Lower leg skin (tissue), 4 donors: ENCODE measurements at places on chromosomes 4 and X. TPM values are rescaled to one million over a fixed set of nuclear protein-coding genes. Genes with fewer than 3 reads are reported as not detected.

GRCh38 chrX:10414862-10415261, 205.5 kb downstream of the MID1 start:
- DNase-seq: no peak

- no peak for DNase-seq
Observed at GRCh38 chr4:77872723-77873445, 10.3 kb downstream of the MRPL1 start.

GRCh38 chr4:138945401-138945800, 70.2 kb upstream of the NOCT start:
- no peak for DNase-seq

- no peak for DNase-seq
Observed at GRCh38 chrX:49072712-49073095, 1.1 kb downstream of the PRAF2 start.

GRCh38 chr4:103692615-103693014, 27.2 kb downstream of the TACR3 start:
- DNase-seq: no peak

- no peak for DNase-seq
Observed at GRCh38 chrX:41958861-41959260, 35.5 kb upstream of the CASK start.

GRCh38 chrX:28854637-28855036, 267.4 kb downstream of the IL1RAPL1 start:
- DNase-seq: no peak

DNA sequence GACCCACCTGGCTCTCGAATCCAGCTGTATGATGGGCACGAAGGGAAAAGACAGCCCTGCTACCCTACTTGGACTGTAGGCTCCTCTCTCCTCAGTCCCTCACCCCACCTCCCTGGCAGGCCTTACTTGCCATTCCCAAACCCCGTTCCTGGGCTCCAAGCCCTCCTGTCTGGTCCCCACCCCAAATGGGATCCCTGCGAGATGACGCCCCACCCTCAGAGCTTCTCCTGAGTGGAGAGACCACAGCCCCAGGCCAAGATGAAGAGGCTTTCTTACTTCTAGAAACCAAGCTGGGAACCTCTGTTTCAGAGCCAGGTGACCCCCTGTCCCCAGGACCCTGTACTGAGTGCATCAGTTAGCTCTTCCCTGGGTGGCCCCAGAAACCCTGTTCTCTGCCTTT, 4.5 kb downstream of the NALF2 start:
- no peak for DNase-seq

DNA sequence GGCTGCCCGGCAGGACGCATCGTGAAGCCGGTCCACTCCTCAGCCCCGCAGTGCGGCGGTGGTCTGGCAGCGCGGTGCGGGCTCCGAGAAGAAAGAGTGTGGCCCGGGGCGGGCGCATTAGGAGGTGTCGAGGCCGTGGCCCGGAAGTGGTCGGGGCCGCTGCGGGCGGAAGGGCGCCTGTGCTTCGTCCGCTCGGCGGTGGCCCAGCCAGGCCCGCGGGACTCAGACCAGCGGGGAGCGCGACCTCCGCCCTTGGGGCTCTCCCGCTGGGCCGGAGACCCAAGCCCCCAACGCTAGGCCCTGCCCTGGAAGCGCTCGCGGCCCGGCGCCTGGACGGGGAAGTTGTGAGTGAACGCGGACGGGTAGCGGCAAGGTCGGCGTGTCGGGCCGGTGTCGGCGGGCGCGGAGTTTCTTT, 60.0 kb downstream of the HS3ST1 start:
- no peak for DNase-seq

DNA sequence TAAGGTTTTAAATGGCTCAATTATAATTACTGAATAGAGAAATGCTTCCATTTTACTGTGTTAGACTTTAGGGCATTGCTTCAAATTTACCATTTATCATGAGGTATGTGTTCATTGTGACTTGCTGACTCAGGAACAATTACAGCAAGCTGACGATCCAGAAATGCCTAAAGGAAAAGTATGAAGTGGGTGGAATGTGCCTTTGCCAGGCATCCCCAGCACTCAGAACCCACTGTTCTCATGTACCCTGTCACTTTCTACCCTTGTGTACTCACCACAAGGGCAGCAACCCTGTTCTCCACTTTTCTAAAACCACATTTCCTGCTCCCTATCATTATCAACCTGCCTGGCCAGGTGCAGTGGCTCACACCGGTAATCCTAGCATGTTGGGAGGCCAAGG, 41.5 kb downstream of the QRFPR start:
- no peak for DNase-seq

DNA sequence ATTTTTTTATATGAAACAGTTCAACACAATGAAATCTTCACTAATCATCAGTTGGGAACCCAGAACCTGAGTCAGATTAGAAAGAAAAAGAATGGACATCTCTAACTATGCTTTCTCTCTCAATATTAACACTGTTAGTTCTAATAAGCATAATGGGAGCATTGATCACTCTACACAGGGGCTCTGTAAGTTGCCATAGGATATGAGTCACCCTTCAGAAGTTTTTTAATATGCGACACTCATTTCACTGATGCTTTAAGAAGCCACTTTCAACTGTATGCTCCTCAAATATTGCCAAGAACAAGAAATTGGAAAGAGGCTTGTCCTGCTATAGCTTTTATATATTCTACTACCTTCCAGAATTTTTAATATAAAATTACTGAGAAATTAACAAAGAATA, 187.0 kb downstream of the AASDH start:
- DNase-seq: no peak

- DNase-seq: no peak
Observed at GRCh38 chr4:7722766-7723387, 216.8 kb downstream of the AFAP1 start.

- DNase-seq: no peak
Observed at GRCh38 chrX:78307665-78308064, 19.7 kb downstream of the CYSLTR1 start.

- DNase-seq: no peak
Observed at GRCh38 chr4:76569706-76570105, 134.7 kb downstream of the SHROOM3 start.

- DNase-seq: no peak
Observed at GRCh38 chrX:101745046-101745445, 85.4 kb upstream of the ARMCX2 start.

DNA sequence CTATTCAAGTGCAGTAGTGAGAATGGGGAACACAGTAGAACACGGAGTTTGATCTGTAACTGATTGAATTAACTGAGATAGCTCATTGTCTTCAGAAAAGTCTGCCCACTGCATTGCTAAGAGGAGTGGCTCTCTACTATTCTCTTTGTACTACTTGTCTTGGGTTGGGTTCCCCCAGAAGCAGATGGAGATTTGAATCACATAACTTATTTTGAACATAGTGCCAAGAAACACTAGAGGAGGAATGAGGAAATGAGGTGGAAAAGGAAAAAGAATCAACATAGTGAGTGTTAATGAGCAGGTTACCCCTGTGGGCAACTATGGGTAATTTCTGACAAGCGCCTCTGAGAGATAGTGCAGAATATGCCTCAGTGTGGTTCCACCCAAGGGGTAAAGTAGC, 362.7 kb downstream of the STIM2 start:
- no peak for DNase-seq

GRCh38 chr4:5869966-5870619, 22.8 kb downstream of the CRMP1 start:
- DNase-seq: no peak

DNA sequence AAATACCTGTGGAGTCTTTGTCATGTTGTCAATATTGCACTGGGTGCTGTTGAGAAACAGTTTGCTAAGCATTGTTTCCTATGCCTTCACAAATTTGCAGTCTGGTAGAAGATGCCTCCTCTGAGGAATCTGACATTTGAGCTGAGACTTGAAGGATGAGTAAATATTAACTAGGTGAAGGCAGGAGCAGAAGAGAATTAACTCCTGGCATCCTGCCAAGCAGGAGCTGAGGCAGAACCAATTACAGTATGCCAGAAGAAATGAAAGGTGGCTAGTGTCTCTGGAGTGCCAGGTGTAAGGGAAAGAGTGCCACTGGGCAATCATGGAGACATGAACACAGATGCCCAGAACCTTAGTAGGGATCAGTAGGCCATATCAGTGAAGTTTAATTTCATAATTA, 1778.2 kb upstream of the PCDH10 start:
- DNase-seq: no peak

DNA sequence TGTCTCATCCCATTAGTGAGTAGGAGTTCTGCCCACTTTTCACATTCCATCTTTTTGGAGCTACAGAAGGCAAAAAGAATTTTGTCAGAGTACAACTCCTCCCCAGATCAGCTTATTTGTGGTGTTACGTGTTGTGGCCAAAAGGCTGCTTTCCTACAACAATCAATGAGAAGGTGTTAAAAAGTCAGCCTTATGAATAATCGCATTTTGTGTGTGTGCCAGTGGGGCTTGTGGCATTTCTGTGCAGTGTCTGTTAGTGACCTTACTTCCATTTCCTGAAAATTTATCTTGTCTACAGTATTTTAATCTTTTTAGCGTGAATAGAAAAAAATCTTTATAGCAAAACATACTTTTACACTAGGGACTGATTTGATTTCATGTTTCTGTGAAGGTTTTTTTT, 458.3 kb upstream of the LCORL start:
- no peak for DNase-seq

- DNase-seq: no peak
Observed at GRCh38 chrX:114065577-114066223, 518.2 kb upstream of the HTR2C start.

- peak; percentile 13 for DNase-seq
Observed at GRCh38 chr4:2942037-2942531, 21.1 kb downstream of the NOP14 start.

GRCh38 chr4:3296651-3297050, 3.8 kb downstream of the RGS12 start:
- no peak for DNase-seq

DNA sequence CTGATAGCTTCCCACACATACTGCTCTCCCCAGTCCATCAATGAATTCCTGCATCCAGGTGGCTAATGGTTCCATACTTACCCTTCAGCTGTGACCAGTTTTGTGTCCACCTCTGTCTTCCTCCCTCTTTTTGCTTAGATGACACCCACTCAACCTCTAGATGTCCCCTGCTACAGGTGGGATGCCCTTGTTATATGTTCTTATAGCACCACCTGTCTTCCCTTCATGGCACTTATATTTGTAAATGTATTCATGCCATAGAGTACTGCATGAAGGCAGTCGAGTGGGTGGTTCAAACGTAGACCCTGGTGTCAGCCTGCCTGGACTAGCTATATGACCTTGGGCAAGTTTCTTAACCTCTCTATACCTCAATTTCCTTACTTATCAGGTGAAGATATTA, 6.5 kb upstream of the USP46 start:
- DNase-seq: no peak

DNA sequence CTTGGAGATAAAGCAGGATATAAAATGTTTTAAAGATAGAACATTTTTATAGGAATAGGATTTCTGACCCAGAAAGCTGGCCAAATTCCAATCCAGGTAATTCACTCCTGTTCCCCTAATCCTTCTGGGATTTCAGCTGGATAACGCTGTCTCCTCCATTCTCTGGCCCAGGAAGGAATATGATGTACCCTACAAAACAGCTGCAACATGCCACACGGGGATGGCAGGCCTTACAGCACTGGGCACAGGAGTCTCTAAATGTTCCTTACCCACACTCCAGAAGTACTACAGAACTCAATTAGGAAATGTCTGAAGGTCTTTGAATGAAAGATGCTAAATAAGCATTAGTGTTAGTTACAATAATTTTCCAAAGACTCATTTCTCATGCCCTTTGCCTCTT, 15.8 kb downstream of the CAMK2D start:
- no peak for DNase-seq

GRCh38 chr4:100071506-100071905, 118.8 kb downstream of the DDIT4L start:
- no peak for DNase-seq

DNA sequence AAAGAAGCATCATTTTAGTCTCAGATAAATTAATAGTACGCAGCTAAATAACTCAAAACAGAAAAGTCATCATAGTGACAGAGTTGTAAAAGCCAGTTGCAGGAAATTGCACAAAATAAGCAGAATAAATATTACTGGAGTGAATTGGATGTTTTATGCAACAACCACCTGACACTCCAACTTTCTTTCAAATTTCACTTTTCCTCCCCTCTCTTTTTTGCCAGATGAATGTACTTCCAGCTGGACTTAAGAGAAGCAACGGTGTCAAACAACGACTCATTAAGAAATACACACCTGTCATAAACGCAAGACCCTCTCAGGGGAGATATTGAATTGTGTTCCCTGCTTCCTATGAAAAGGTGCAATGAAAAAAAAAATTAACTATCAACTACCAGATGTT, 120.2 kb upstream of the HCCS start:
- DNase-seq: no peak

- no peak for DNase-seq
Observed at GRCh38 chr4:8107146-8107657, 51.4 kb downstream of the ABLIM2 start.

GRCh38 chr4:98801259-98801725, 127.6 kb downstream of the EIF4E start:
- DNase-seq: no peak

DNA sequence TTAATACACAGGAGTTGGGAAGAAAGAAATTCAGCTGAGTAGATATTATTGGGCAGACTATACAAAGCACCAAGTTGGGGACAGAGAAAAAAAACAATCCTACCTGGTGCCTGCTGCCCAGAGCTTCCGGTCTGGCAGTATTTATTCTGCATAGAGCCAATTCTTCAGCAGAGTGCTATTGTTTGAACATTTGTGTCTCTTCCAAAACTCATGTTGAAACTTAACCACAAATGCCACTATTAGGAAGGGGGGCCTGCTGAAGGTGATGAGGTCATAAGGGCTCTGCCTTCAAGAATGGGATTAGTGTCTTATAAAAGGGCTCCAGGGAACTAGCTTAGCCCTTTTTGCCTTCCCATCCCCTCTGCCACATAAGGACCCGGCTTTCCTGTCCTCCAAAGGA, 136.2 kb downstream of the EVC2 start:
- no peak for DNase-seq

- DNase-seq: no peak
Observed at GRCh38 chr4:122604146-122604545, 16.7 kb downstream of the IL21 start.

The NUDT11 gene
- total RNA-seq: 2.4 TPM

The GALNTL6 gene
- total RNA-seq: 0.49 TPM

The NEUROG2 gene
- total RNA-seq: not detected

The LRIT3 gene
- 0.21 TPM for total RNA-seq

The ASB9 gene
- total RNA-seq: 7.0 TPM

The TBC1D9 gene
- 13.0 TPM for total RNA-seq

The WFS1 gene
- total RNA-seq: 44.9 TPM

The PCSK1N gene
- 4.0 TPM for total RNA-seq

The IL3RA gene
- 6.2 TPM for total RNA-seq

The GYG2 gene
- 7.1 TPM for total RNA-seq

The CRLF2 gene
- not detected for total RNA-seq

The TIMP1 gene
- total RNA-seq: 55.2 TPM

The MAGEA2 gene
- not detected for total RNA-seq

The PPEF2 gene
- total RNA-seq: not detected

The MAGEA4 gene
- not detected for total RNA-seq

The VAMP7 gene
- 25.9 TPM for total RNA-seq

The ETDA gene
- not detected for total RNA-seq

The C4orf17 gene
- not detected for total RNA-seq

The MND1 gene
- total RNA-seq: not detected

The MAGEA9 gene
- not detected for total RNA-seq

The MAPK10 gene
- 2.4 TPM for total RNA-seq

The RPS6KA6 gene
- total RNA-seq: 1.9 TPM
